CD4-positive, alpha-beta T cell treated with Interleukin-6 at 100 ng/mL for 8 hours (primary cell): ENCODE measurements at places on chromosomes 1 and 21.

- DNase-seq = no peak
These were observed 151.6 kb upstream of the ZNF644 start for GRCh38 chr1:91173346-91173890.

DNA sequence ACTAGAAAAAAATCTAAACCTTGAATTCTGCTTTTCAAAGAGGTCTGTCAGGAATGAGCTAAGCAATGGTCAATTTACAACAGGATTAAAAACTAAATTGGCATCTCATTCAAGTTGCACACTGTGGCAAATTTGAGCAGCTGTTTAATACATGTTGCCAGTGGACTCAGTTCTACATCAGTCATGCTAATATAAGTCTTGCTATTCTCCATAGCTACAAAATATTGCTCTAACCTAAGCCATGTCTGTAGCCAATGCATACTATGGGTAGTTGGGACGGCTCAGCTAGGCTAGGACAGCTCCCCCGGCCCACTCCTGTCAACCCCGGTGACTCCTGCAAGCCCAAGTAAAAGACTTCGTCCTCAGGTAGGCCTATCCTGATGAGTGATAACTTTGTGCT lies 10.9 kb upstream of the VAV3 start:
- DNase-seq = no peak

DNA sequence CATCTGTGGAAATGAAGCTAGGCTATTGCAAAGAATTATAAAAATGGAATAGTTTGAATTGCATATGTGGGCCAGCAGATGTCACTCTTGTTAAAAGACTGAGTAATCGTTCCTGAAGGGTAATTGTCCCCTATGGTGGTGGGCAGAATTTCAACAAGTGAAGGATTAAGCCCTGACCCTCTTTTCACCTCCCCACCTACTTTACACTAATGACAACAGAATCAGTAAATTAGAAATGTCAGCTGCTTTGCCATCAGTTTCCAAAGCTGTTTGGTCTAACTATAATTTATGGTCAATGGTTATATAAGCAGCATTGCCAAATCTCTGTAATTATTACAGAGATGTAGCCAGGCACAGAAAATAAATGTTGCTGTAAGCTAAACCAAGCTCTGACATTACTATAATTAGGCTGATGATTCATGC lies 898.6 kb downstream of the AMY1C start:
- DNase-seq = no peak

- DNase-seq = no peak
These were observed 19.8 kb upstream of the VCAM1 start for GRCh38 chr1:100699744-100700143.

DNA sequence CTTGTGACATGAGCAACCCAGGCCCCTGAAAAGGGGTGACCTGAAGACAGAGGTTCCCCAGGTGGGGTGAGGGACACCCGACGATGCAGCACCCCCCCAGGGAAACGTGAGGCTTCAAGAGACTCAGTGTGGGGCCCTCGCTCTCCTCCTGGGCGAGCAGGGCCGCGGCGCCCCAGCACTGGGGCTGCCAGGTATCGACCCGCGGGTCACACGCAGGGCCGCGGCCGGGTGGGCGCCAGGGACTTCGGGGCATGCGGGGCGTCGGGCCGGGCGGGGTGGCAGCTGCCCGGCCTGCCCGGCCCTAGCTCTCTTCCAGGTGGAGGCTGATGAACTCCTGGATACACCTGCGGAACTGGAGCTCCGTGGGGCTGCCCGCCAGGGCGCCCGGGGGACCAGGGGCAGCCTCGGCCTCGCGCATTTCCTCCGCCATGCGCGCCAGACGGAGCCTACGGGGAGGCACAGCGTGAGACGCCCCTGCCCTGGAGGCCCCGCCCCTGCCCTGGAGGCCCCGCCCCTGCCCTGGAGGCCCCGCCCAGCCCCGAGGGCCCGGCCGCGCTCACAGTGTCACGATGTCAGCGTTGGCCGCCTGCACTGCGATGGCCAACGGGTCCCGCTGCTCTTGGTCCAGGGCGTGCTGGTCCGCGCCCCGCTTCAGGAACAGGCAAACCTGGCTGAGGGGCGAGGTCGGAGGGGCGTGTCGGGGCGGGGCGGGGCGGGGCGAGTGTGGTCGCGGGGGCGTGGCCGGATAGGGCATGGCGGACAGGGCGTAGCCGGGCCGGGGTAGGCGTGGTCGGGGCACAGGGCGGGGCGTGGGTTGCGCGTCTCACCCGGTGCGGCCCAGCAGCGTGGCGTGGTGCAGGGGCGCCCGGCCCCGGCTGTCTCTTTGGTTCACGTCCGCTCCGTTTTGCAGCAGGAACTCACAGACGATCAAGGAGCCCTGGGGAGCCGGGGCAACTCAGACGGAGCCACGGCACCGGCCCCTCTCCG lies 13.3 kb downstream of the SCNN1D start:
- DNase-seq = no peak

- DNase-seq = no peak
These were observed 133.3 kb upstream of the SLC44A3 start for GRCh38 chr1:94686882-94687281.

DNA sequence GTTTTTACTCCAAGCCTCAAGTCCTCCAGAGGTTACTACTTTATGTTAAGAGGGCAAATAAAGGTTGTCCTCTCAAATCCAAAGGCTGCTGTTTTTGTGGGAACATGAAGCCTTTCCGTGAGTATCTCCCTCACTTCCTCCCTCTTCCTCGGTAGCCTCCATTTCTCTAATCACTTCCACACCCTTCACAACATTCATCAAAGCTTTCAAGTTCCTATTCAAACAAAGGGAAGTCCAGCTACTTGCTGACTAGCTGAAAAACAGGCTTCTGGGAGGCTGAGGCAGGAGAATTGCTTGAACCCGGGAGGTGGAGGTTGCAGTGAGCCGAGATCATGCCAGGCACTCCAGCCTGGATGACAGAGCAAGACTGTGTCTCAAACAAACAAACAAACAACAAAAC lies 6.6 kb upstream of the CD48 start:
- no peak for DNase-seq

GRCh38 chr1:39142401-39143060 lies 62.0 kb upstream of the MACF1 start:
- DNase-seq = no peak

GRCh38 chr1:17603091-17603841 lies 63.8 kb downstream of the ARHGEF10L start:
- DNase-seq = no peak

GRCh38 chr1:22612671-22613571 lies 23.5 kb upstream of the C1QA start:
- DNase-seq = no peak

DNA sequence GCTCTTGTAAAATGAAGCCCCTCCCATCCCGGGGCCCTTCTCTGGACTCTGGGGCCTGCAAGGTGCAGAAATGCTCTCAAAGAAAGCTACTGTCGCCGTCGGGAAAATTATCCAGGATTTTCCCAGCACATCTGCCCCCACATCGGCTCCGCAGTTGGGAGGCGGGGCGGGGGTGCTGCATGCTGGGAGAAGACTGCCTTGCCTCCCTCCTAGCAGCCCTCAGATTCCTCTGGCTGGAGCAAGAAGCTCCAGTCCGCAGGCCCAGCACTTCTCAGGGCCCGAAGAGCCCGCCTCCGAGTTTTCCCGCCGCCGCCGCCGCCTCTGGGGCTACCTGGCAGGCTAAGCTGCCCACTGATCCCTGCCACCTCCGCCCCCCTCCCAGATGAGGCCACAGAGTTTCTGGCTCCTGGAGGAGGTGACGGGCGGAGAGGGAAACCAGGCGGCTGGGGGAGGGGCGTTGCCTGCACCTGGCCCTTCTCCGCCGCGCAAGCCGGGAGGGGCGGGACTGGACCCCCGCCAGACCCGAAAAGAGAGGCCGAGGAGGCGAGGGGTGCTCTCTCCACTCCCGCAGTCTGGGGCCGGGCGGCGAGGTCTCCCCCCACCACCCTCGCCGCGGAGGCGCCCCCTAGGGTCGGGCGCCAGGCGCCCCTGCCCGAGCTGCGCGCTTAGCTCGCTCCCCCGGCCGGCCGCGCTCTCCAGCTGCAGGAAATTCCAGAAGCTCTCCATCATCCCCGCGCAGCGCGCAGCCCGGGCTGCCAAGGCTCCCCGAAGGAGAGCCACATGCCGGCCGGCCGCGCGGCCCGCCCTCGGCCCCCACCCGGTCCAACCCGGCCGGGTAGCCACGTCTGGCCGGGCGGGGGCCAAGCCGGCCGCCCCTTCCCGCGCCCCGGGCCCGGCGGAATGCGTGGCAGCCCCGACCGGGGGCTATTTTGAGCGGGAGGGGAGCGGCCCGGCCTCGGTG lies 28.8 kb downstream of the AHDC1 start:
- no peak for DNase-seq

DNA sequence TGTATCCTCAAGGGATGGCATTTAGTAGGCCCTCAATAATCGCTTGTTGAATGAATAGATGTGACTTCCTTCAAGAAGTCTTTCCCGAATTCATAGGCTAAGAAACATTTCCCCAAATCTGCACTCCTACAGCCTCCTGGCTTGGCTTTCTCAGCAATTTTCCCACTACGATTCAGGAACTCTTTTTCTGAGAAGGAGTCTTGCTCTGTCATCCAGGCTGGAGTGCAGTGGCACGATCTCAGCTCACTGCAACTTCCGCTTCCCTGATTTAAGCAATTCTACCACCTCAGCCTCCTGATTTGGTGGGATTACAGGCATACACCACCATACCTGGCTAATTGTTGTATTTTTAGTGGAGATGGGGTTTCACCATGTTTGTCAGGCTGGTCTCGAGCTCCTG lies 37.9 kb upstream of the IFFO2 start:
- DNase-seq = no peak

- DNase-seq = no peak
These were observed 42.2 kb upstream of the POU3F1 start for GRCh38 chr1:38088791-38089190.

GRCh38 chr1:48937732-48938131 lies 161.0 kb upstream of the BEND5 start:
- DNase-seq = no peak

DNA sequence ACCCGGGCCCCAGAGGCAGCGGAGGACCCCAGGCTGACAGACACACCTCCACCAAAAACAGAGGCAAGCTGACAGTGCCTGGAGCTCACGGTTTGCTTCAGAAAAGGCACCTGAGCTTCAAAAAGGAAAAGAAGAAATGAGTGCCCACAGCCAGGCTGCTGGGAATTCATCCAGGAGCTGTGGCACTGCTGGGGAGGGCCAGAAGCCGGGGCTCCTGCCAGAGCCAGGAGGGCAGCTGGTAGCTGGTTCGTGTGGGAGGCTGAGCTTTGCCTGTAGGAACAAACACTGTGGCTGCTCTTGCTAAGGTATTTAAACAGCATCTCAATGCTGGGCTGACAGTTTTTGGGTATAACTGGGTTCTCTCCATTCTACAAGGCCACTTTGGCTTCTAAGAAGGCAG lies 19.5 kb downstream of the KCNJ6 start:
- DNase-seq = no peak

- DNase-seq = no peak
These were observed 29.3 kb downstream of the CRYZ start for GRCh38 chr1:74703386-74704182.

DNA sequence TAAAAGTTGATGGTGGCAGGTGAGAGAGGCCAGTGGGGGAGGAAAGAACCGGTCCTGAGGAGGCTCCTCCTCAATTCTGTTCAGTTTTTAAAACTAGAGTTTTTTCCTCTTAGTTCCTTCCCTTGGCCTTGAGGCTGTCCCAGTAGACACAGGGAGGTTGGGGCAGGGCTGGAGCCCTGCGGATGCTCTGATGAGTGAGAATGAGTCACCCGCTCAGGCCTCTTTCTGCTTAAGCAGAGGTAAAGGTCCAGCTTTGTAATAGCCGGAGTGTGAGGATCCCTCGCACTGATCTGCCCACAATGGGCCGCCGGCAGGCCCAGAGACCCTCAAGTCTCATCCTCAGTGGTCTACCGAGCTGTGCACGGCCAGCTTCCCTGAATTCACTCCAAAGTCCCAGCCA lies 49.6 kb upstream of the IRF2BP2 start:
- no peak for DNase-seq

DNA sequence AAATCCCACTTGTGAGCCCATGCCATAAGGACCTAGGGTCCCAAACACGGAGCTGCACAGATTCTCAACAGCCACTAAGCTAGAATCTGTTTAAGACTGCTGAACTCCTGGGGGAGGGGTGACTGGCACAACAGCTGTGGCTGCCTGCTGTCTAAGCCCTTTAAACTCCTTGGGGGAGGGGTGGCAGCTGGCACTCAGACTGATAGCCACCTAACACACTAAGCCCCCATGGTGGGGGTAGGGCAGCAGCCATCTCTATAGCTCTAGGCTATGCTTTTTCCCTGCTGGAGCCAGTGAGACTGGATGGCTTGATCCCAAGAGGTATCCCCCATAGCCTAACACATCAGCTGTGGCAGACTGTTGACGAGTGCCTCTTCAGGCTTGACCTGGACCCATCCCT lies 73.3 kb upstream of the FMO3 start:
- no peak for DNase-seq

DNA sequence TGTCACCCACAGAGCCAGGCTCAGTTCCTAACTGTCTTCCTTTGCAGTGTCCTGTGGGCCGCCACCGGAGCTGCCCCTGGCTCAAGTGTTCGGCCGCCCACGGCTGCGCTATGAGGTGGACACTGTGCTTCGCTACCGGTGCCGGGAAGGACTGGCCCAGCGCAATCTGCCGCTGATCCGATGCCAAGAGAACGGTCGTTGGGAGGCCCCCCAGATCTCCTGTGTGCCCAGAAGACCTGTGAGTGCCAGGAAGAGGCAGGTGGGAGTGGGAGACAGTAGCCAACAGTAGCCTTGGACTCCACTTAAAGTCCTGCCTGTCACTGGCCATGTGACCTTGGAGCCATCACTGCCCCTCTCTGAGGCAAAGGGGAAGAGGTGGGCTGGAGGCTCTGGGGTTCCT lies 16.6 kb downstream of the BCAN start:
- no peak for DNase-seq

DNA sequence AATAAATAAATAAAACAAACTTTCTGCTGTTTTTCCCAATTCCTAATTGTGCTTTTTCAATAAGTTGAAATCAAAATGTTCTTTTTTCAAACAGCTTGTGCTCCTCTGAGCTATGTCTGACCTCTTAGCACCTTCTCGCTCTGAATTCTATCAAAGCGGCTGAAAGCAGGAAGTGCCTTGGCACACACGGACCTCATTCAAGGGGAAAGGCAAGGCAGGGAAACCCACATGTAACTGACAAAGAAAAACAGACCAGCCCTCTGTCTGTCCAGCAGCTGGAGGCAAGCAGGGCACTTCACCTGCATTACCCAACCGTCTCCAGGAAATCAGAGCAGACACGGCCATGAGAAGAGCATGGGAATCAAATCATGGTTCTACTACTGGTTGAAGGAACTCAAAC lies 56.7 kb downstream of the PLPP3 start:
- no peak for DNase-seq

GRCh38 chr1:108664481-108664880 lies 3.6 kb upstream of the HENMT1 start:
- DNase-seq = no peak

GRCh38 chr21:44653123-44653522 lies 1.3 kb downstream of the KRTAP12-4 start:
- no peak for DNase-seq

DNA sequence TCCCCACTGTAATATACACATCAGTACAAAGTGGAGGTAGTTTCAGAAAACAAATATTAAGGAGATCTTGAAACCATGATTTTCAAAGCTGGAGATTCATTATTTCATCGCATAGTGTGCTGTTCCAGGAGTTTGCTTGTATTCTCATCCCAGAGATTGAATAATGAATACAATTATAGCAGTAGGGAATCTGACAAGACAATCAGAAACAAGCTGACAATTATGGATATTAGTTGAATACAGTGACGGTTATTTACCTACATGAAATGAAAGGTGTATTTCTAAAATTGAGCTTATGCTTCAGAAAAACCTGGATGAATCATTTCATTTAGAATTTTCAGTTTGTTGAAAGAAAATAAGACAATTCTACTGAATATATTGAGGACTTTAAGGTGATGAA lies 2119.0 kb downstream of the MRPL39 start:
- DNase-seq = no peak
